Myocyte (in vitro differentiated cells): ENCODE measurements at places on chromosomes 7 and 10. TPM values are rescaled to one million over a fixed set of nuclear protein-coding genes. Genes with fewer than 3 reads are reported as not detected.

- DNase-seq: no peak
Measured at GRCh38 chr10:93464776-93465388, 17.3 kb downstream of the MYOF start.

GRCh38 chr7:96558530-96558929 is 151.1 kb downstream of the SEM1 start:
- DNase-seq: no peak

- peak; percentile 58 for DNase-seq
Measured at GRCh38 chr7:42831718-42832522, 80.0 kb downstream of the C7orf25 start.

- DNase-seq: no peak
Measured at GRCh38 chr10:121531076-121531829, 67.0 kb downstream of the FGFR2 start.

DNA sequence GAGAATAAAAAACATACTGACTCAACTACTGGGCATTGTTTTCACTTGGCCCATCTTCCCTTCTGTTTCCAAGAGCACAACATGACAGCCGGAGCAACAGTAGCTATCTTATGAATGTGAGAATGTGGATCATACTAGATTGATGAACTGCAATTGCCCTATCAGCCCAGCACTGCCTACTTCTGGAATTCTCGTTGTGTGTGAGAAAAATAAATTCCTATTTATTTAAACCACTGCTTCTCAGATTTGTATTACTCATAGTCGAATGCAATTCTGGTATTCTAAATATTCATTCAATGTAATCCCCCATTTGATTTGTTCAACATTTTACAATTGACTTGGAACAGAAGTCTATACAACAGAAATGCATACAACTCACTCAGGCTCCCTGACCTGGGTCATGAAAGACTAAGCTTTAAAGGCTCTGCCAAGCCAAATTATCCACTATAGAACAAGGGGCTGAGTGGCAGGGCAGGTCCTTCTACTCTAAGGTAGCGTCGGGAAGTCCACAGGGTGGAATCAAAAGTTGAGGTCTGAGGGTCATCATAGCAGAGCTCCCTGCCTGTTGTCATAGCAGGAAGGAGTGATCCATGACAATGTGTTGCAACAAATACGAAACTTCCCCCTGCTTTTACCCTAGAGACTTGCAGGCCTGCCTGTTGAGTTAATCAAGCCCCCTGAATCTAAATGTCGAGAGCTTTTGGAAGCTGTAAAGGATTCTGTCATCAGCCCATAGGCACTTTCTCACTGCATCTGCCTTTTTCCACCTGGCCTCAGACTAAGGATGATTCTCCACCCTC is 12.4 kb upstream of the JAZF1 start:
- DNase-seq: no peak

Gene SGPL1
- total RNA-seq: 19.8 and 27.7 TPM in 2 replicates
